Aorta (tissue), 5 donors: ENCODE measurements at places on chromosomes 7 and 10.

- no peaks in the 10 kb centered on the region for H3K36me3 ChIP-seq
- no peak overlapping the region for H3K4me3 ChIP-seq
- H3K27me3 ChIP-seq, result no peaks in the 10 kb centered on the region
- no peak overlapping the region for H3K27ac ChIP-seq
These were observed 8.3 kb downstream of the GALNT17 start for GRCh38 chr7:71140264-71140663.

DNA sequence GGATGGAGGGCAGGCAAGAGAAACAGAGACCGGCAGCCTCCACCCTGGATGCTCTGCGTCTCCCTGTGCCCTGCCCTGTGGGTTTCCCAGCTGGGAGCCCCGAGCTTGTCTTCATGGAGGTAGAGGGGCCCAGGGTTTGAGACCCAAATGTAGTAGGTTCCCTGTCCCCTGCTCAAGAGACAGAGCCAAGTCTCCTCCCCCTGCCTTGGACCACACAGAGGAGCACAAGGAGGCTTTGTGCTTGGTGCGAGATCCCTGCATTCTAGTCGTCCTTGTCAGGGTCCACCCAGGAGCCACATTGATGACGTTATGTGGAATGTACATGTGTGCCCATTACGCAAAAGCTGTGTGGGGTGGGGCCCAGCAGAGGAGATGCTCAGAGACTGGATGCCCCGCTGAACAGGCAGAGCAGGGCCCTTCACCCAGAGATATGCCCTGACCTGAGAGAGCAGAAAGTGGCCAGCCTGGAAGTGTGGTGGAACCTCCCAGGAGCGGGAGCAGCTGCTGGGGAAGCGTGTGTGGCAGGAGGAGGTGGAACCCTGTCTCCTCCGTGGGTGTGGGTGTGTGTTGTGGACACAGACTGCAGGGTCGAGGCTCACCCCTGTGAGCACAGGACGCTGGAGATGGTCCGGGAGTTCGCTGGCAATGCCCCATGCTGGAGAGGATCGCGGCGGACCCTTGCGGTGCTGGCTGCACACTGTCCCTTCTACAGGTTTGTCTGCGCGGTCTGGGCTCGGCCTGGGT lies 39.3 kb downstream of the VWA2 start:
- no peak for DNase-seq
- H3K36me3 ChIP-seq, result no peaks in the 10 kb centered on the region
- H3K27me3 ChIP-seq, result no peaks in the 10 kb centered on the region
- no peaks in the 10 kb centered on the region for H3K4me1 ChIP-seq
- H3K4me3 ChIP-seq, result no peak overlapping the region

DNA sequence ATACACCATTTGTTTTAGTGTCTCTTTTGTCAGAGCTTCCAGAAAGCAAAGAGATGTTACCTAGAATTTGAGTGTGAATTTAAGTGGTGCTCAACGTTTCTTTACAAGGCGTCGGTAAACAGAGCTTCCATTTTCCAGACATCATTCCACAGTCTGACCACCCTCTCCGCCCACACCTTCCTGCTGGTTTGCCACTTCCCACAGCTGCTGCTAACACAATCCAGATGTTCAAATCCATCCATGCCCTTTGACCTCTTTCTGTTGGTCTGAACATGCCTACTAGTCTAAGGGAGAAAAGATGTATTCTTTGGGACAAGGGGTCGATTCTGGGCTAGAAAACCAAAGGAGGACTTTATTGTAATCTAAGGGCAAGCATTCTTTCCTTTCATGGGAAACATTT lies 86.1 kb downstream of the FAM107B start:
- H3K4me1 ChIP-seq, result no peaks in the 10 kb centered on the region
- DNase-seq, result no peak
- no peak overlapping the region for H3K4me3 ChIP-seq

GRCh38 chr10:102010961-102011360 lies 45.0 kb downstream of the ARMH3 start:
- H3K36me3 ChIP-seq, result peaks cover 3% of the 10 kb centered on the region
- no peak overlapping the region for H3K27ac ChIP-seq
- no peak overlapping the region for H3K4me3 ChIP-seq

DNA sequence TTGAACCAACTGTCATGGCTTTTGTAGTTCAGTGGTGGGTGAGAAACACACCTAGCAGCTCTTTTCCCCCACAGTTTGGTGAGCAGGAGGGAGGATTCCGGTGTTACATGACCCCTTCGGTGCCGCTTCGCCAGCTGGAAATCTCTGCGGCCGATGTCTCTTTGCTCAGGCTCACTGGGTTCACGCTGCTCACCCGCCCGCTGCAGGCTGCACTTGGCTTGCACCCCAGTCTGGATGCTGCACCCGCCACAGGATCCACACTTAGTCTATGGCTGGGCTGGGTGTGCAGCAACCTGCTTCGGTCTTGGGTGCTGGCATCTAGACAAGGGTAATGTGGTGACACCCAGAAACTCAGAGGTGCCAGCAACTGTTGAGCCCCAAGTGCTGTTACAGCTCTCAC lies 191.8 kb downstream of the PON1 start:
- no peaks in the 10 kb centered on the region for H3K27me3 ChIP-seq
- no peak overlapping the region for H3K4me3 ChIP-seq
- DNase-seq, result no peak
- H3K4me1 ChIP-seq, result no peaks in the 10 kb centered on the region
- no peak overlapping the region for H3K27ac ChIP-seq
- no peaks in the 10 kb centered on the region for H3K36me3 ChIP-seq

DNA sequence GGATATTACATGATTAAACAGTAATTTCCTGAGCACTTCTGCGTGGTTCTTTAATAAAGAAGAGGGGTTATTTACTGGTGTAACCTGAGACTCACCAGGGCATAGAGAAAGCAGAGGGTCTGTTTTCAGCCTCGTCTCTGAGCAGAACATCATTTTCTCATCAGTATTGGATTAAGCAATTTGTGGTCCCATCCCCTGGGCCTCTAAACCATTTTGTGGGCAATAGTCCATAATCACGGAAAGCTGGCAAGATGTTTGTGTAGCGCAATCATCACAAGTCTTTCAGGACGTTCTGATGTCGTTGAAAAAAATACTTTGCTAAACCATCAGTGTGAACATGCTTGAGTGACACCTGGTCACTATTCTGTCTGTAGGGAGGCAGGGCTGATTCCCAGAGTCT lies 37.1 kb upstream of the SEC61G start:
- no peaks in the 10 kb centered on the region for H3K27me3 ChIP-seq
- no peaks in the 10 kb centered on the region for H3K4me1 ChIP-seq
- no peak overlapping the region for H3K27ac ChIP-seq
- H3K4me3 ChIP-seq, result no peak overlapping the region
- DNase-seq, result no peak

DNA sequence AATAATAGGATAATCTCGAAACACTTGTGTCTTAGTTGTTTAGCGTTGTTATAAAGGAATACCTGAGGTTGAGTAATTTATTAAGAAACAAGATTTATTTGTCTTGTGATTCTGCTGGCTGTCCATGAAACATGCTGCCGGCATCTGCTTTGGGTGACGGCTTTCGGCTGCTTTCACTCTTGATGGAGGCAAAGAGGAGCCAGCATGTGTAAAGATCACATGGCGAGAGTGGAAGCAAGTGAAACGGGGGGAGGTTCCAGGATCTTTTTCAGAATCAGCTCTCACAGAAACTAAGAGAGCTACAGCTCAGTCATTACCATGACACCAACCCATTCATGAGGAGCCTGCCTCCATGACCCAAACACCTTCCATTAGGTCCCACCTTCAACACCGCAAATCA lies 402.8 kb downstream of the CDC14C start:
- H3K4me1 ChIP-seq, result no peaks in the 10 kb centered on the region
- no peaks in the 10 kb centered on the region for H3K36me3 ChIP-seq
- H3K27ac ChIP-seq, result no peak overlapping the region
- no peaks in the 10 kb centered on the region for H3K27me3 ChIP-seq
- no peak for DNase-seq

DNA sequence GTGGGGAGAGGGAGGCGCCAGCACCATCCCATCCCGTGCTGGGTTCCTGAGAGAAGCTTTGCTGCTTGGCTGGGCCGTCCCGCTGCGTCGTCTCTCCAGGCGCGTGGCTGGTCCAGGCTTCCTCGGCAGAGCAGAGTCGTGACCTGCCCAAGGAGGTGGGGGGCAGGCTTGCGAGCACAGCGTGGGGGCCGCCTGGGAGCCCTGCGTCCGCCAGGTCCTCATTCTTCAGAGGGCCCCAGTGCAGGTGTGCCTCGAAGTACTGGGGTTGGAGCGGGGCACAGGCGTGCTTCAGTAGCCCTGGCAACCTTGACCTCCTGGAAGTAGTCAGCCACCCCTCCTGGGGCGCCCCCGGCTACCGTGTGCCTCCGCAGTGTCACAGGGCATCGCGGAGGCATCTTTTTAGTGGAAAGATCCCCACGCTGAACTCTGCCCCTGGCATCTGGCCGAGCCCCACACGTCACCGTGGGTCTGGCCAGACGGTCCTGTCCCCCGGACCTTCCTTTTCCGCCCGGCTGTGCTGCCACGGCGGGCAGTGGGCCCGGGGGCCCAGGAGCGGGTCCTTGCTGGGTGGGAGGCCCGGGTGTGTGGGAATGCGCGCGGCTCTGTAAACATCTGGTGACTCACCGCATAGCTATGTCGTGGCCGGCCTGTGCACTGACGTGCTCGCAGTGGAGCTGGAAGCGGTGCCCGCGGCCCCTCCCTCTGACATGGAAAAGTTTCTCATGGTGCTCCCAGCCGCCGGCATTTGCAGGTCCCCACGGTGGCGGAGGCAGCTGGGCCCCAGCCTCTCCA lies 6.4 kb downstream of the MAFK start:
- H3K27ac ChIP-seq, result peak overlapping the region; percentile 88
- H3K4me3 ChIP-seq, result peak overlapping the region; percentile 36
- H3K36me3 ChIP-seq, result peaks cover 8% of the 10 kb centered on the region
- H3K27me3 ChIP-seq, result no peaks in the 10 kb centered on the region
- DNase-seq, result peak; percentile 98

- no peaks in the 10 kb centered on the region for H3K36me3 ChIP-seq
- no peaks in the 10 kb centered on the region for H3K4me1 ChIP-seq
- DNase-seq, result no peak
- H3K4me3 ChIP-seq, result no peak overlapping the region
These were observed 162.0 kb upstream of the PLXNA4 start for GRCh38 chr7:132738254-132738653.

DNA sequence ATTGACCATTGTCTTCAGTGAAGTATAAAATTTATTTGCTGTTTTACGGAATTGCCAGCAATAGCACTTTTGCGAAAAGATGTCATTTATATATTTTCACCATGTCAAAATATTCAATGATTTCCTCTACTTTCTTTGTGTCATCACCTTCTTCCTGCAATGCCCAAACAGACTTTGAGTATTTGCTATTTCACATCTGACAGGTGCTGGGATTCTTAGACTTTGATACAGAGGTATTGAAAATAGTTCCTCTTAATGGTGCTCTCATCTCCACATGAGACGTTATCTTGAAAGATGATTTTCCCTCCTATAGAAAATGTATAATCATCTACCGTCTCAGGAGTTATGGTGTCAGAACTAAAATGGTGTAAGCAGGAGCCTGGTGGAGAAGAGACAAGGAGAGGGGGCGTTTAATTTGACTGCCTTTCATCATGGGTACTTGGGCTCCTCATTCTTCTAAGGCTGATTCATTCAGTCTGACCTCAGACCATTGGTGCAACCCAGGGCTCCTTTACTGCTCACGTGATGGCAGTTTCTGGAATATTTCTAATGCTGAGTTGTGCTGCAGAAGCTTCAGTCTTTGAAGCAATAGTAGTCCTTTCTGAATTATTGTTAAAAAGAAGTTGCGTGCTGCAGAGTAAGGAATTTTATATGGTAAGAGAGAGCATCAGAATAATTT lies 404.6 kb downstream of the PHTF2 start:
- H3K36me3 ChIP-seq, result no peaks in the 10 kb centered on the region
- no peak overlapping the region for H3K4me3 ChIP-seq
- no peak for DNase-seq
- H3K27ac ChIP-seq, result no peak overlapping the region

- H3K27me3 ChIP-seq, result no peaks in the 10 kb centered on the region
- no peaks in the 10 kb centered on the region for H3K4me1 ChIP-seq
- no peak overlapping the region for H3K4me3 ChIP-seq
- H3K36me3 ChIP-seq, result no peaks in the 10 kb centered on the region
- no peak overlapping the region for H3K27ac ChIP-seq
These were observed 265.1 kb downstream of the LRMDA start for GRCh38 chr10:75696536-75696935.

- H3K27ac ChIP-seq, result no peak overlapping the region
- H3K4me3 ChIP-seq, result no peak overlapping the region
- no peak for DNase-seq
- no peaks in the 10 kb centered on the region for H3K36me3 ChIP-seq
- no peaks in the 10 kb centered on the region for H3K27me3 ChIP-seq
These were observed 23.4 kb downstream of the IQCE start for GRCh38 chr7:2582006-2582735.

DNA sequence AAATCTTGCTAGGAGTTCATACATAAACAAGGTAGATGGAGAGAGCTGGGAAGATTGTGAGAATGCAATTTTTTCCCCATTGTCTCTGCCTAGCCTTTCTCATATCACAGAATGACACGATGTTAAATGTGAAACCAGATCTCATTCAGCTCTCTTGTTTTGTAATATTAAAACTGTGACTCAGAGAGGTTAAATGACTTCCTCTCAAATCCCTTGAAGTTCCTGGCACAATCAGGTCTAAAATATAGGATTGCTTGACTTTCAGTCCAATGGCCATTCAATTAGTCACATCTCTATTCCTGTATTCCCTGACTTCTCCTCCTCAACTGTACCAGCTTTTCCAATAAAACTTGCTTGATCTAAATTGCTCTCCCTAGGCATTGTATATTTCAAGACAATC lies 3.1 kb downstream of the ANKRD22 start:
- H3K4me3 ChIP-seq, result no peak overlapping the region
- no peaks in the 10 kb centered on the region for H3K27me3 ChIP-seq
- H3K4me1 ChIP-seq, result no peaks in the 10 kb centered on the region
- no peaks in the 10 kb centered on the region for H3K36me3 ChIP-seq

GRCh38 chr10:14330388-14331061 lies at the start of gene FRMD4A:
Gene FRMD4A (minus strand): TSS chr10:14330924.
- no peaks in the 10 kb centered on the region for H3K4me1 ChIP-seq
- no peak for DNase-seq
- no peak within 1 kb of the TSS for H3K27ac ChIP-seq
- H3K36me3 ChIP-seq, result no peaks in the 10 kb centered on the region
- no peak within 1 kb of the TSS for H3K4me3 ChIP-seq
- no peaks in the 10 kb centered on the region for H3K27me3 ChIP-seq

GRCh38 chr10:92719991-92720830 lies 30.5 kb downstream of the HHEX start:
- no peak overlapping the region for H3K4me3 ChIP-seq
- no peak overlapping the region for H3K27ac ChIP-seq
- no peaks in the 10 kb centered on the region for H3K27me3 ChIP-seq
- no peaks in the 10 kb centered on the region for H3K36me3 ChIP-seq
- H3K4me1 ChIP-seq, result no peaks in the 10 kb centered on the region
- DNase-seq, result no peak

GRCh38 chr7:81507221-81507620 lies 262.6 kb downstream of the HGF start:
- no peaks in the 10 kb centered on the region for H3K27me3 ChIP-seq
- no peaks in the 10 kb centered on the region for H3K36me3 ChIP-seq
- no peak for DNase-seq
- H3K4me3 ChIP-seq, result no peak overlapping the region

- no peaks in the 10 kb centered on the region for H3K27me3 ChIP-seq
- no peaks in the 10 kb centered on the region for H3K36me3 ChIP-seq
- no peaks in the 10 kb centered on the region for H3K4me1 ChIP-seq
- no peak overlapping the region for H3K4me3 ChIP-seq
- no peak for DNase-seq
These were observed 22.4 kb upstream of the DMTF1 start for GRCh38 chr7:87129848-87130247.

- no peaks in the 10 kb centered on the region for H3K27me3 ChIP-seq
- DNase-seq, result no peak
- H3K36me3 ChIP-seq, result no peaks in the 10 kb centered on the region
- no peak overlapping the region for H3K27ac ChIP-seq
These were observed 2.8 kb upstream of the TECTB start for GRCh38 chr10:112280205-112280921.
